ENCODE measurements at places on chromosomes 13 and 19.
A peak's percentile ranks its signal among the peaks of the same experiment; 100 is the strongest.

DNA sequence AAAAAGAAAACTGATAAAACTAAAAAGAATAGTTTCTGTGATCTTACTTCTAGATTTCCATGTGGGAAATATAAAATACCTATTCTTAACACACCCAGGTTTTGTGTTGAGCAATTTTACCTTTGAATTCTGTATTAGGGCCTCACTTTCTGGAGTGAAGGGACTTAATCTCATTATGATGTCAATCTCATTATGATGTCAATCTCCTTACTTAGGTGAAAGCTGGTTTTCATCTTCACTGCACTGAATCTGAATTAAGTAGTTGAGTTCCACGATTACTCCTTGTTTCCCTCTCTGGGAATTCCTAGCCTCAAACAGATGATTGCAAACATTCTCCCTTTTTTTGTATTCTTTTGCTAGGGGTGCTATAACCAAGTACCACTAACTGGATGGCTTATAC lies 1367.2 kb downstream of the EFNB2 start:
- DNase-seq, result no peak

DNA sequence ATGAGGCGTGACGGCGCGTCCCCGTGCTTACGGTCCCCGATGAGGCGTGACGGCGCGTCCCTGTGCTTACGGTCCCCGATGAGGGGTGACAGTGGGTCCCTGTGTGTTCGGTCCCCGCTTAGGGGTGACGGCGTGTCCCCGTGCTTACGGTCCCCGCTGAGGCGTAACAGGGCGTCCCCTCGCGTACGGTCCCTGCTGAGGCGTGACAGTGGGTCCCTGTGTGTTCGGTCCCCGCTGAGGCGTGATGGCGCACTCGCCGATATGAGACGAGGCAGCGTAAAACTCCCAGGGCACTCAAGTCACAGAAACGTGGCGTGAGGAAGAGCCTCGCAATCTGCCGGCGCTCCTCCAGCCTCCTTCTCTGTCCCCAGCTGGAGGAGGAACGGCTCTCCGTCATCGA lies 20.9 kb downstream of the CFAP97D2 start:
- DNase-seq, result no peak

GRCh38 chr19:56880592-56881190 lies 40.2 kb upstream of the PEG3 start:
- DNase-seq, result no peak

DNA sequence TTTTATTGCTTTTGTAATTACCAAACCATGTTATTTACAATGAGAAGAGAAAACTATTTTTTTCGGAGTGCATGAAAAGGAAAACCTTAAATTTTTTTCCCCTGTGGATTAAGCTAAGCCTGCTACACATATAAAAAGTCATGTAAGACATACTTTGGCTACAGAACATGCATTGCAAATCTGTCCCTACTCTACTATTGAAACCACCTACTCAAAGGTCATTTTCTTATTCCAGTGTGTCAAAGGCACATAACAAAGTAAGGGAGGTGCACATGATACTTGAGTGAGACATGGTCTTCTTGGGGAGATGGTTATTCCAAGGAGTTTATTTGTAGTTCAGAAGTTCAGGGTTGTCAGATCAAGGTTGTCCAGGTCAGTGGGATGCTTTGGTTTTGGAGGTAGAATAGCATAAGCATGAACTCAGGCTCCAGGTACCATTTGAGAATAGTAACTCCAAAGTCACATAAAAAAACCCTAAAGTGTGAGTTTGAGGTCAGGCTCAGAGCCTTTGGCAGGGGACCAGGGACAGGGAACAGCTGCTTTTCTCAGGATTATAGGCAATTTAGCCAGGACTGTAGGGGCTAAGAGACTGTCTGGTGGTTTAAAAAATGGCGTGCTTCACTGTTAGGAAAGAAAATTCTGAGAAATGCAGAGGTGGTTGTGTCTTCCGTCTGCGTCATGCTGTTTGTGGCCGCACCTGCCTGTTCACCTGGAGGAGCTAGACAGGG lies 15.4 kb downstream of the FARP1 start:
- peak; percentile 54 for DNase-seq

- no peak for DNase-seq
Measured at GRCh38 chr13:92355213-92355612, 871.4 kb upstream of the GPC6 start.

- DNase-seq, result no peak
Measured at GRCh38 chr13:89568276-89568675, 1779.2 kb upstream of the MIR17HG start.

- DNase-seq, result no peak
Measured at GRCh38 chr19:19451429-19452242, 46.2 kb downstream of the GATAD2A start.

- DNase-seq, result peak; percentile 51
Measured at GRCh38 chr13:40271271-40271885, 395.1 kb downstream of the FOXO1 start.

DNA sequence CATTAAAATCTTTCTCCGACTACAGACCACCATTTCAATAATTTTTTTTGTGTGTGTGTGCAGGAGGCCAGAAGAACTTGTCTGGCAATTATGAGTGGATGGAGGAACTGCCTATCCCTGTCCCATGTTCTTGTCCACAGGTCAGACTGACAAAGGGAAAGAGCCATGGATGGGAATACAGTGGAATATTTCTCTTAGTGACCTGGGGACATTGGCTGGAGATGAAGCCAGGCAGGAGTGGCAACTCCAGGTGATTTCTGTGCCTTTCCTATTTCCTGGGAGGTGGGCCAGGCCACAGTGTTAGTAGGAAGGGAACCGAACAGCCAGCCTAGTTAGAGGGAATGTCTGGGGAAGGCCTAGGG lies 3.7 kb downstream of the PSG9 start:
- no peak for DNase-seq

DNA sequence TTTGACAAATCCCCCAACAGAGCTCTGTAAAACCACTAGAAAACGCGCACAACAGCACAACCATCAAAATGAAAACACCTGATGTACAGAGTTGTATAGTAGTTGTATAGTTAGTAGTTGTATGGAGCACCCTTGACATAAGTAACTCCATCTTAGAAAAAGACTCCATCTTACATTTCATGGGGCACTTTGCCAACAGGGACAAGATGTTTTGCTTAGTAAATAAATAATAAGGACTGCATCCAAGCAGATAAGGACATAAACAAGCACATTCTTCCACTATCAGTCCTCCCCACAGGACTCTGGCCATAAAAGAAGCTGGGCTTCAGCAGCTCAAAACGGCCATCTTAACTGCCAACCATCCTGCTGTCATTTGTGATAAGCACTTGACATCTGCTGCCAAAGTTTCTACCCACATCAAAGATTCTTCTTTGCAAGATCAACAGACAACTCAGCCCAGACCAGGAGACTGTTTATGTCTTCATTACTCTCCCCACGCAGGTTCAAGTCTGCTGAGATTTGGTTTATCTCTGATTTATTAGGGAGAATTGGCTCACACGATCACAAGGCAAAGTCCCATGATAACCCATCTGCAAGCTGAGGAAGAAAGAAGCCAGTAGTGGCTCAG lies 20.7 kb upstream of the ZNF331 start:
- DNase-seq, result no peak

DNA sequence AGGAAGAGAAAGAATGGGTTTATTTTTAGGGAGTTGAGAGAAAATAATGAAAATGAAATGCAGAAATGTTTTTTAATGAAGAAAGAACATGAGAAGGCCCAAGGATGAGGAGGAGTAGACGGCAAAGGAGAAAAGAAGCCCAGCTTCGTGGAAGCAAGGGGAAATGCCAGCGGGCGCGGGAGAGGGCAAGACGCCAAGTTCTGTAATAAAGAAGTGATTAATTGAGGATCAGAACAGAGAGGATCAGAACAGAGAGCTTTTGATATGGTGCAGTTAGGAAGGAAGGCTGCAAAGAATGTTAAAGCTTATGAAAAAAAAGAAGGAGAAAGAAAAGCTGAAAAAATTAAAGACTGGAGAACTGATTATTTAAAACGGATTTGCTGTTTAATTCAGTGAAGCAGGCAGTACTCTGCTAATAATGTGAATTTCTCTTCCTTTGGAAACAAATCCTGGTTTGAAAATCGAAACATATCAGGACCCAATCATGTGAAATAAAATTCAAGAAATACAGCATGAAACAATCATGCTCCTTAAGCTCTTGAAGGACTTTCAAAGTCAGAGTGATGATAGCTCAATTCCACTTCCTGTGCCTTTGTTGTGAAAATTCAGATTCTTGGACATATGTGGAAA lies 99.3 kb upstream of the SOX1 start:
- no peak for DNase-seq

- peak; percentile 68 for DNase-seq
Measured at GRCh38 chr19:40605216-40605971, 4.2 kb downstream of the LTBP4 start.

DNA sequence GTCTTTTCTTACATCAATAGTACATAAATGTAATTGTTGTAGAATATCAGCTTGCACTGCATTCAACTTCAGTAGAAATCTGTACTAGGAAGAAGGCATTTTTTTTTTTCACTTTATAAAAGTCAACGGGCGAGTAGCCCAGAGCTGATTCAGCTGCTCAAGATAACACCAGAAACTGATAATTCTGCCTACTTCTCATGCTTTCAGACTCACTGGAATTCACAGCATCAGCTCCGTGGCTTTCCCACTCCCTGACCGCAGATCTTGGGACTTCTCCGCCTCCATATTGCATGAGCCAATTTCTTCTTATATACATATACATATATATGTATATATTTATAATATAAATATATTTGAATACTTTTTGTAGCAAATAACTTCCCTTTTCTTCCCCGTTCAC lies 263.1 kb upstream of the RXFP2 start:
- no peak for DNase-seq

- no peak for DNase-seq
Measured at GRCh38 chr13:49026851-49027250, 51.1 kb downstream of the FNDC3A start.

- no peak for DNase-seq
Measured at GRCh38 chr13:44207476-44207875, 166.1 kb upstream of the SERP2 start.

DNA sequence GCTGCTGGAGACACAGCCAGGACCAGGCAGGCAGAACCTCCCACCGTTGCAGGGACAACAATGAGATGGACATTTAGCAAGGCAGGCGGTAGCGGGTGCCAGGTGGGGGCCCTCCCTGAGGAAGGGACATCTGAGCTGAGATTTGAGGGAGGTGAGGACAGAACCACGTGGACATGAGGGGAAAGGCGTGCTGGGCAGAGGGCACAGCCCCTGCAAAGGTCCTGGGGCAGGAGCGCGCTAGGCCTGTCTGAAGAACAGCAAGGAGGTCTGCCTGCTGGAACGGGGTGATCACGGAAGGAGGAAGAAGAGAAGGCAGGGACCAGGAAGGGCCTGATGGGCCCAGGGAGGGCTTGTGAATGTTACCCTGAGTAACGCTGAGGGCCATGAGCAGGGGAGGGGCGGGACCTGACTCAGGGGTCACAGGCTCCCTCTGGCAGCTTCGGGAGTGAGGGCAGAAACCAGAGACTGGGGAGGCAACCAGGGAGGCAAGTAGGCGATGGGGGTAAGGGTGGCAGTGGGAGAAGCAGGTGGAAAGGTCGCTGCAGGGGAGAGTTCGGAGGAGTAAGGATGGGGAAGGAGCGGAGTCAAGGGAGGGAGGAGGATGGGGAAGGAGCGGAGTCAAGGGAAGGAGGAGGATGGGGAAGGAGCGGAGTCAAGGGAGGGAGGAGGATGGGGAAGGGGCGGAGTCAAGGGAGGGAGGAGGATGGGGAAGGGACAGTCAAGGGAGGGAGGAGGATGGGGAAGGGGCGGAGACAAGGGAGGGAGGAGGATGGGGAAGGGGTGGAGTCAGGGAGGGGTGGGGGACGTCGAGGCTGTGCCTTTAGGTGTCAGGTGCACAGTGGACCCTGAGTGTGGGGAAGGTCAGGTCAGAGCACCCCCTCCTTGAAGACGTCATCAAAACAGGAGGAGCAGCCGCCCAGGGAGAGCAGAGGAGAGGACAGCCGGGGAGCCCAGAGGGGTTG lies 15.7 kb upstream of the B3GNT3 start:
- DNase-seq, result peak; percentile 50

DNA sequence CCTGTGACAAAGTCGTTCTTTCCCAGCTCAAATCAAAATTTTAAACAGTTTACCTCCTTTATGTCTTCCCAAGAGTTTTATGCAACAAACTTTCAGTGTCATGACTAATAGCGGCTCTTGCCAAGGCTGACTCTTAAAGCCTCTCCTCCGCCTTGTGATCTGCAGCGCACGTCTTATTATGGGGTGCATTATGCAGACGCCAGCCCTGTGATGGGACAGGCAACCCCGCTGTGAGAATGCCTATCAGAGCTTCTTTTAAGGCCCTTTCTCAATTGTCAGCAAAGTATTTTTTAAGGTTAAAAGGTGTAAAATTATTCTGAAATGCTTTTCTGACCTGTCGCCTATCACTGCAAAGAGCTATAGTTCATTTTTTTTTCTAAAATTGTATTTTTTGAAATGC lies 152.8 kb downstream of the SOX1 start:
- DNase-seq, result no peak

- peak; percentile 40 for DNase-seq
Measured at GRCh38 chr19:17052439-17052838, 22.8 kb downstream of the HAUS8 start.

- DNase-seq, result no peak
Measured at GRCh38 chr13:21595546-21595822, 8.5 kb downstream of the MICU2 start.

DNA sequence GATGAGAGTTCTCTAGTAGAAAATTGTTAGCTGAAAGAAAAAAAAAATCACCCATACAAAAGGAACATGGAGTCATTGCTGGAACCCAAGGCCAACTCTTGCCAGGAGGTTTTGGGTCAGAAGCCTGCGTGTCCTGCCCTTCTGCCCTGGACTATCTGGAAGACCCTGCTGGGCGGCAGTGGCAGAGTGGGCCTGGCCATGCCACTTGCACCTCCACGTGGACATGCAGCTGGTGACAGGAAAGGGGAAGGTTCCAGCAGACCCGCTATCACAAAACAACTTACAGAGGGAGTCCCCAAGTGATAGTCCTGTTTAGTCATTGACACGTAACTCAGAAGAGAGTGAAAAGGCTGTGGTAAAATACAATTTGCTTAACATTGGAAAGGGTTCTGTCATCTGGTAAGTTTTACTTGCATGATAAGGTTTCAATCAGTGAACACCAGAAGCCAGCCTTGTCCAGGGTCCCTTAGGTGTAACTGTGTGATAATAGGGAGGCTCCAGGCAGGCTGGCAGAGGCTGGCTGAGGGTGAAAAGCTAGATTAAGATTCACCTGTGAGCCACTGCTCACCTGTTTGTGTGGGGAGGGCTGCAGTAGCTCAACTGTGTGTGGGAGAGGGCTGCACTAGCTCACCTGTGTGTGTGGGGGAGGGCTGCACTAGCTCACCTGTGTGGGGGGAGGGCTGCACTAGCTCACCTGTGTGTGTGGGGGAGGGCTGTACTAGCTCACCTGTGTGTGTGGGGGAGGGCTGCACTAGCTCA lies 47.8 kb downstream of the COL4A2 start:
- no peak for DNase-seq

GRCh38 chr13:39904959-39905358 lies 249.5 kb downstream of the COG6 start:
- DNase-seq, result no peak

DNA sequence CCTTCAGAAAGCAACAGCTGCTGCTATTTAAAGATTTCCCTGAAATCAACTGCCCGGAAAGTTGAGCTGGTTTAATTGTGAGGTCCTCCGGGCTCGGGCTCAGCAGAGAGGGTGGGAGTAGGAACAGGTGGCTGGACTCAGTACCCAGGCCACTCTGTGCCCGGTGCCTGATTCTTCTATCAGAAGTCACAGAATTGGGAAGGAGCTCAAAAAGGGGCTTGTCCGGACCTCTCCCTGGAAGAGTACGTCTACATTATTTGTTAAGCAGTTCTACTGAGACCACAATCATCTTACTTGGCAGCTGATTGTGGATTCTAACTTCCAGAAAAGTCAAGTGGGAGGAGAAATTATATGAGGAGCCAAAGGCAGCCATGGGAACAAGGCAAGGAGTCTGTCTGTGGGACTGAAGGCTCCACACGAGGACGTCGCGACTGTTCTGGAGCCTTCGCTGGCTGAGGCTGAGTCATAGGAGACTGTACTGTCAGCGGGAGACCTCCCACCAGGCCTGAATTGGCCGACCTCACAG lies 91.7 kb upstream of the ANKRD10 start:
- peak; percentile 90 for DNase-seq

Data from femur (tissue), 1 donor.